AG04449 (cell line): ENCODE measurements at places on chromosomes 3 and 15.

- no peak for DNase-seq
Observed at GRCh38 chr15:49620199-49620598, 419 bp downstream of the FAM227B start.

- DNase-seq: no peak
Observed at GRCh38 chr3:8962226-8962861, 928 bp downstream of the RAD18 start.

- no peak for DNase-seq
Observed at GRCh38 chr3:38411591-38411990, 42.1 kb upstream of the ACVR2B start.

- no peak for DNase-seq
Observed at GRCh38 chr3:157351981-157352380, 84.7 kb upstream of the PTX3 start.

DNA sequence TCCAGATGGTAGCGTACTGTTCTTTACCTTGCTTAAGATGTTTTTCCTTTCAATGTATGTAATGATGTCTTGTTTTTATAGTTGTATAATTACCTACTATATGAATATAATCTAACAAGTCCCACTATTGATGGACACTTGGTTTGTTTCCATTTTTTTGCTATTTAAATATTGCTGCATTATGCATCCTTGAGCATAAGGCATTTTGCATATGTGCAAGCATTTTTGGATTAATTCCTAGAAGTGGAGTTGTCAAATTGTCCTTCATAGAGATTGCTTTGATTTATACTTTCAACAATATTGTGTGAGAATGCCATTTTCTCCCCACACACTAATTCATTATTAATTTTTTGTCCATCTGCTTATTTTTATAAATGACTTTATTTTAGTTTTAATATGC is 17.7 kb downstream of the TOPAZ1 start:
- DNase-seq: no peak

GRCh38 chr3:102068327-102068726 is 219.0 kb downstream of the NFKBIZ start:
- no peak for DNase-seq

DNA sequence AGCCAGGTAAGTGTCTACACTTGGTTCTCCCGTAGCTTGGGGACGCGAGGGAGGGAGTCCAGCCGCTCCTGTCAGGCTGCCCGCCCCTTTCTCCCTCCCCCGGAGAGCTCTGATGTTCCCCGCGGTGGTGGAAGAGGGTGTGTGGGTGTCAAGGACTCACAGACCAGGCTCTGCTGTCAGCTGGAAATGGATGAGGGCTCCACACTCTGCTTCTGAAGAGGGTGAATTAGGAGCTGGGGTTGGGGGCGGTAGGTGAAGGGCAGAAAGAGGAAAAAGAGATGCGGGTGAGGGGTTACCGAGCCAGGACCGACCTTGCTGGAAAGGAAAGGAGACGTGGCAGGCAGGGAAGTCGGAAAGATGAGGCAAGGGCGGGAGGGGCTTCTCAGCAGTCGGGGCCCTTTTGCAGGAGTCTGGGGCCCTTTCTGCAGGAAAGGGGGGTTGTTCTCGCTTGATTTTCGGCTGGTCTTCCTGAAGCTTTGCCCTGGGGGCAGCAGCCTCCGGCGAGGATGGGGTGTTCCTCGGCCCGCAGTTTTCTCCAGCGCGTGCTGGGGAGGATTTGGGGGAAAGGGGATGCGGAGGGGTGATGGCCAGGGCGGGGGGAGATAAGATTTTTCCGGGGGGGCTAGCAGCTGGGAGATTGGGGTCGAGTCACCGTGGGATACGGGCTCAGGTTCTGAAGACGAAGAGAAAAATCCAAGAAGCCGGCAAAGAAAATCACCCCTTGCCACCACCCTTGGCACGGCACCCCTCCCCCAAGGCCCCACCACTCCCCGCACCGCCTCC is 602 bp upstream of the BAHD1 start:
- DNase-seq: no peak

DNA sequence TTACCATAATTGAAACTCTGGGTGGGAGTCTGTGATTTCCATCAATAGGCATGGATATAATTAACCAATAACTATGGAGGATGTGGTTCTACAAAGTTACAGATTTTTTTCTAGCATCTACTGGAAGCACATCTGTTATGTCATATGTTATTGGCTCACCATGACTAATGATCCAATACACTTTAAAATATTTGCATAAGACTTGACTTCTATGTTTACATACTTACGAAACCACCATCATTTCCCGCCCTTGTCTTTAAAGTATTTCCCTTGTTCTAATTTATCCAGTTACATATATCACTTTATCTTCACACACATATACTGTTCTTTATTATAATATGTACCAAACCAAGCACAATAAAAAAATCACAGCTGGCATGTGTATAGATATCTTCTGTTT is 380.3 kb upstream of the CBLB start:
- DNase-seq: peak; percentile 62

DNA sequence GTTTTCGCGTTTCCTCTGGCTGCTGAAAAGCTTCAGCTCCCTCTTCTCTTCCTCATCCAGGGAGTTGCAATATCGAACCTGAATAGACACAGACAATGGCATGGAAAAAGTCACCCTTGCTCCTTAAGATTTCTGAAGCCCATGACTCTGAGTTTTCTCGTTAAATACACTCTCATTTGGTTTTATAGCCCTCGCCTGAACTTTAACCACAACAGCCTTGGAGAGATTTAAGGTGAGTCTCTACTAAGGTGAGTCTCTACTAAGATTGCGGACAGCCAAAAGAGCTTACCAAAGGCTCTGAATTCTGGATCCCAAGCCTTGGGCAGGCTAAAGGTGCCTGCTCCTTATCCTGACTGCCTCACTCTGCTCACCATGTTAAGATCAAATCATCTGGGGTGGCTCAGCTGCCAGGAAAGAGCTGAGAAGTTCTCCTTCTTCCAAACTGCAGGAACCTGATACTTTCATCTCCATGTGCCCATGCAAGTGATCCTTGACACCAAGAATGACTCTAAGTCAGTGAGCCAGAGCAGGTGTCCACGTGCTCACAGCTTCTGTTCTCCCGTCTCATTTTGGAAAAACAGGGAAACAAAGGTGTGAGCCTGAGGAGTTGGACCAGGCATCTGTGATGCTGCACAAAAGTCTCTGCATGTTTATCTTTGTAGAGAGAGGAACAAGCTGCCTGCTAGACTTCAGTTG is 65.1 kb downstream of the PRICKLE2 start:
- no peak for DNase-seq

GRCh38 chr3:42745776-42746454 is 27.1 kb downstream of the CCDC13 start:
- no peak for DNase-seq

GRCh38 chr3:98823791-98824190 is 60.7 kb downstream of the ST3GAL6 start:
- no peak for DNase-seq

GRCh38 chr15:61680260-61681037 is 379.8 kb downstream of the VPS13C start:
- DNase-seq: no peak

DNA sequence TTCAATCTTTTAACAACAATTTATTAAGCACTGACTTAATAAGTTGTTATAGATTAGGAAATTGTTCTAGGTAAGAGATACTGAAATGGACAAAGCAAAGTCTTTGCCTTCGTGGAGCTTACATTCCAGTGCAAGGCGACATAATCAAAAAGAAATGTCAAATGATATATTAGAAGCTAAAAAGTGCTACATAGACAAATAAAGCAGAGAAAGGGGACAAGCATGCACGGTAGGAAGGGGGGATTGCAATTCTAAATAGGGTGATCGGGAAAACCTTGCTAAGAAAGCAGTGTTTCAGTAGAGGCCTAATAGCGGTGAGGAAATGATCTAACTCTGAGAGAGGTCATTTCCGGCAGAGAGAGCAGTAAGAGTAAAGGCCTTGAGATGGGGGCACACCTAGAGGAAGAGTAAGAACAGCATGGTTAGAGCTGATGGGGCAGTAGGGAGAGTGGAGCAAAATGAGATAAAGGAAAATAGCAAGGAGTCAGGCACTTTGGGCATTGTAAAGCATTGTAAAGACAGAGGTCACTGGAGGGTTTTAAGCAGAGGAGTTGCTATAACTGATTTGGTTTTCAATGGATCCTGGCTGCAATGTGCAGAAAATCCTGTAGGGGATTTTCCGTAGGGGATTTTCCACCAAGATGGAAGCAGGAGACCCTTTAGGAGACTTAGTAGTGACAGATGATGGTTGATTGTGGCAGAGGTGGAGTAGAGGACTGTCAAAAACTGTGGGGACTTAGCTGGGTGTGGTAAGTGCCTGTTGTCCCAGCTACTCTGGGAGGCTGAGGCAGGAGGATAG is 71.7 kb upstream of the CFAP20DC start:
- DNase-seq: no peak

GRCh38 chr3:4071481-4072184 is 231.5 kb upstream of the SETMAR start:
- DNase-seq: no peak
